T-helper 9 cell (primary cell): ENCODE measurements at places on chromosomes 6 and 20.

GRCh38 chr6:154504102-154504501 is 6.4 kb downstream of the CNKSR3 start:
- no peak for DNase-seq

GRCh38 chr6:35694462-35694861 is 5.7 kb upstream of the FKBP5 start:
- no peak for DNase-seq

DNA sequence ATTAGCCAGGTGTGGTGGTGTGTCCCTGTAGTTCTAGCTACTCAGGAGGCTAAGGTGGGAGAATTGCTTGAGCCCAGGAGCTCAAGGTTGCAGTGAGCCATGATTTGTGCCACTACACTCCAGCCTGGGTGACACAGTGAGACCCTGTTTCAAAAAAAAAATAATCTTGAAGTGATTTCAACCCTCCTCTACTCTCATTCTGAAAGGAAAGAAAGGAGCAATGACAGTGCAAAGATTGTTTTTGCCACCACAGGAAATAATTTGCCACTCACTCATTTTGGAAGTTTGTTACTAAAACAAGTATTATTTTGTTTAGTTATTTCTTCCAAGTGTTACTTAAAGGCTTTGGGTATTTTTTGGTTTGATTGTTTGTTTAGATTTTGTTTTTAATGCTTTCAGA is 45.6 kb downstream of the BLTP3A start:
- DNase-seq, result no peak

DNA sequence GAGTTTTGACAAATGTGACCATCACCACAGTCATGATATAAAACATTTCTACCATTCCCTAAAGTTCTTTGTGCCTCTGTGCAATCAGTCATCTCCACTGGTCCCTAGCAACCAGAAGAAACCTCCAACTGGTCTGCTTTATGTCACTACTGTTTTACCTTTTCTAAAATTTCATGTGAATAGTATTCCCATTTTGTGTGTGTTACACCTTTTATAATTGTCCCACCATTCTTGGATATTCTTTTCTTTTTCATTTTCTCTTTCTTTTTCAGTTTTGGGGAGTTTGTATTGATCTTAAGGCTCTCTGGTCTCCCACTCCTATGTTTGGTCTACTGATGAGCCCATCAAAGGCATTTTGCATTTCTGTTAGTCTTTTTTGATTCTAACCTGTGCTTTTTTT is 95.4 kb downstream of the NCOA3 start:
- no peak for DNase-seq

- DNase-seq, result no peak
Observed at GRCh38 chr6:107656401-107656800, 166.5 kb downstream of the SOBP start.

DNA sequence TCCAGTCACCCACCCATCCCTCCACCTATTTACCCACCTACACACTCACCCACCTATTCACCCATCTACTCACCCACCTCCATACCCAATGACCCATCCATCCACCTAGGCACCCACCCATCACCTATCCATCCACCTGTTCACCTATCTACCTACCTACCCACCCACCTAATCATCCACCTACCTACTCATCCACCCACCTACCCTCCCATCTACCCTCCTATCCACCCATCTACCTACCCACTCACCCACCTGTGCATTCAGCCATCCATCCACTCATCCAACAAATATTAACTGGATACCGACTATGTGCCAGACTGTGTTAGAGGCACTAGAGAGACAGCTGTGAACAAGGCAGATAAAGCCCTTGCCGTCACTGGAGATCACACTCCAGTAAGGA is 40.3 kb downstream of the RSPO4 start:
- no peak for DNase-seq

DNA sequence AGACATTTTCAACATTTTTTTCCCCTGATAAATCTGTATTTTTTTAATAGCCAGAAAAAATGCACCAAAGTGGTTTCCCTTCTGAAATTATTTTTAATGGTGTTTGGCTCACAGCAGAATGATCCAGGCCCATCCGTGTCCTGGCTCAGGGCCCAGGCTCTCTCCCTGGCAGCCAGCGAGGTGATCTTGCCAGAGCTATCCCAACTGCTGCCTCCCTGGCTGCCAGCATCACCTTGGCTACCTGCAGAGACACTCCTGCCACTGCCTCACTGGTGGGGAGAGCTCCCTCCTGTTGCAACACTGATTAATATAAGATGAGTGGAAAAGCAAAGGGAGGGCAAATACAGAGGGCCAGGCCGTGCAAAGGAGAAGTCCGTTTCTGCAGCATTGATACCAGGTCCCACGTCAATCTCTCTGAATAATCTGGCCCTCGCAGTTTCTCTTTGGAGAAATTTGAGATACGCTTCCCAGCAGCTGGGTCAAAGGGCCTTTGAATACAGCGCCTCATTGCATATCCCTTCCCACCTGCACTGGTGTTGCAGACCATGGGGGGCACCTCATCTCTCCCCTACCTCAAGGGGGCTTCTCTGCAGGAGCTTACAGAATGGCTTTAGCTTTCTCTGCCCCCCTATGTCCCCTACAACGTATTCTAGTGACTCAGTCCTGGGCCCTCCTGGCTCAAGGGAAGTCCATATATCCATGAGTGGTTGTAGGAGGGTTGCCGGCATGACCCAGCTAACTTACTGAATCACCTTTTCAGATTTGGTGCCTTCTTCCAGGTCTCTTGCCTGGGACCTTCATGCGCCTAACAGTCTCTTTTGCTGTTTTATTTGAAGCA is 12.8 kb upstream of the DSTN start:
- no peak for DNase-seq

GRCh38 chr6:108652375-108652774 is 91.7 kb downstream of the FOXO3 start:
- DNase-seq, result no peak

- DNase-seq, result no peak
Observed at GRCh38 chr6:23396949-23397348, 729.1 kb upstream of the NRSN1 start.

GRCh38 chr20:50005471-50005981 is 22.7 kb downstream of the SNAI1 start:
- no peak for DNase-seq

DNA sequence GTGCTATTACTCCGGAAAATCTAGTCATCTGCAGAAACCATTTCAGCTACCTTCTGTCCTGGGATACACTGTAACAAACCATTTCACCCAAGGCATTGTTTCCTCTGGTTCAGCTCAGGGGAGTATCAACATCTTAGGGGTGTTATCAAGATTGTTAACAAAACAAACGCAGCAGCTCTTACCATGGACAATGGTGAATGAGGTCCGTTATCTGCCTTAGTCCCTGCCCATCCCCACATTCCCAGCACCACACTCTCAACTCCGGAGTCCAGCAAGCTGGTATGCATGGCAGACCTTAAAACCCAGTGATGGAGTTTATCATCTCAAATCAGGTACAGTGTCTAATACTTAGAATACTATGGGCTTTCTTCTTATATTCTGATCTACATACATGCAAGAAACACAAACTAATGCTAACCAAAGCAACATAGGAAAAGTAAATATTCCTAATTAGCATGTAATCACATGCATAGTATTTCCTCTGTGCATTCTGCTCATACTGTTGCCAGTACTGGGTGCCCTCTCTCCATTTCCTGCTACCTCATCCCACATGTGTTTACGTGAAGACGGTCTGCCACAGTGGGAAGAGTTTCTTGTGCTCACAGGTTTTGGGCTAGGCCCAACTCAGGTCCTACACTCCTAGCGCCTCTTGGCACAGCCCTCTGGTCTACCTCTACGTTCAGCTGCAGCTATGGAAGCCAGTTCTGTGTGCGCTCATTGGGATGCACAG is 123.9 kb downstream of the DTNBP1 start:
- no peak for DNase-seq

DNA sequence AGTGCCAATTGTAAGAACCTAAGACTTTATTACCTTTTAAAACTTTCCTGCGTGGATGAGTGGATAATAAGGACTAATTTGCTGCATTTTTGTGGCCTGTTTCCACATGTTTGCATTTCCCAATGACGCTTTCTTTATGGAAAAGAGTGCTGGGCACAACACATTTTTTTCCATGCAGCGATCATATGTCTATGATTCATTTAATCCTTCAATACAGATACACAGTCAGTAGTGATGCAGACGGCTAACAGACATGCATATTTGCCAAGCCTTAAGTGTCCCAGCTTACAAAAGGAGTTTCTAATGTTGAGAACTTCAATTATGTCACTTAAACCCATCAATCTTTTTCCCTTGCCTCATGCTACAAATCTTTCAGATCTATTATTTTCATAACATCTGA is 239.8 kb upstream of the PREP start:
- no peak for DNase-seq

DNA sequence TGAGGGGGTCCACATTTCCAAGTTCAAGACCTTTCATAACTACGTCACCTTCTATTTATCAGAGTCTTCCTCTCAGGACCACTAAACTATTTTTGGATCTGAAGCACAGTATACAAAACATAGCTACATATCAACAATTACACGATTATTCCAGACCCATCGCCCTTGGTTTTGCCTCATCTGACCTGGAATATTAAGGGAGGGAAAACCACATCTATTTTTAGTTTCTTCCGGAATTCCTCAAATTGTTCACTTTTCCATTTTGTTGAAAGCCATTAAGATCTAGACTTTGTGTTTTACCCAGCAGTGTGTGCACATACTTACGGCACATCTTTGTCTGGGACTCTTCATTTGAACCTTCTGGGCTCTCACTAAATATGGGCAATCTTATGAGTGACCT is 12.0 kb upstream of the ADGRF5 start:
- DNase-seq, result no peak

DNA sequence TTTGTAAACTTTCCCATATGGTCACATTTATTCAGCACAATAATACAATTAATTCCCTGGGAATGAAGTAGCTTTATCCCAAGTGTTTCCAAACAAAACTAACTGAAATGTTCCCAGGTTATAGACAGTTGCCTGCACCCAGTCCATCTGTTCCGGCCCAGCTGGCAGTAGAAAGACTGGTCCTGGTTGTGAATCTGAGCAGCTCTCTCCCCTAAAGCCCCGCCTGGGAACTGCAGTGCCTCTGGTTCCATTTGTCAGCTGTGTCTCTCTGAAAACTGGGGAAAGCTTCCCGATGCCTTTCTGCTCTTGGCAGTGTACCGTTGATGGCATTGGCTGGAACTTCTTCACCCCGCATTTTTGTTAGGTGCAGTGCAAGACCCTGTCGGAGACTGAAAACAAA is 8.7 kb downstream of the MTHFD1L start:
- no peak for DNase-seq

DNA sequence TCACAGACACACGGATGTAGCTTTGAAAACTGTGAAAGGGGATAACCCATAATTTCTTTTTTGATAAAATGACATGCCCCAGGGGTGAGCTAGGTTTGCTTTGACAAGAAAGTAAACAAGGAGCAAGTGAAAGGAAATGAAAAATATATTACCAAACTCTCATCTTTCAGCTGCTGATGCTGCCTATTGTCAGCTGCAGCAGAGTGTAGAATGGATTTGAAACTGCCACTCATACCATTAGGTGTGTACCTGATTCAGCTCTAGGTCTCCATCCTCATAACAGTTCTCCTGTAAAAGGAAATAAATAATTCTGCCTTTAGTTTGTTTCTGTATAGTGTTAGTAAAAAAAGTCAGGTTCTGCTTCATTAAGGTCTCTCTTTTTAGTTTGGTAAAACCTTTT is 415.1 kb upstream of the MARCKS start:
- DNase-seq, result no peak

- no peak for DNase-seq
Observed at GRCh38 chr6:90368601-90369000, 72.0 kb upstream of the BACH2 start.

GRCh38 chr20:59933296-59933848 is at the start of gene SYCP2:
TSS of gene SYCP2 (minus strand) at chr20:59933637. CDS start at chr20:59922413, 11,224 bp downstream.
- peak; percentile 48 for DNase-seq

DNA sequence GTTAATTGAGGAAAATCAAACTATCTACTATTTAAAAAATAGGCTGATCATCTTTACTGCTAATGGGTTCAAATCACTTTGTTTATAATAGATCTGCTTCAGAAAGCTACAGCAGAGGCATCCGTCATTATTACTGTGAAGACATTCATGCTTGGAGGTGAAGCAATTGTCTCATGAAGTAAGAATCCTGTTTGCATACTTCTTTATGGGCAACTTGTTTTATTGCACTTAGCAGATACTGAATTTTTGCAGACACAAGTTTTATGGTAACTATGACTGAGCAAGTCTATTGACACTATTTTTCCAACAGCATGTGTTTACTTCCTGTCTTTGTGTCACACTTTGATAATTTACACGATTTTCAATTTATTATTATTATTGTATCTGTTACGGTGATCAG is 573.9 kb downstream of the RFPL4B start:
- no peak for DNase-seq

DNA sequence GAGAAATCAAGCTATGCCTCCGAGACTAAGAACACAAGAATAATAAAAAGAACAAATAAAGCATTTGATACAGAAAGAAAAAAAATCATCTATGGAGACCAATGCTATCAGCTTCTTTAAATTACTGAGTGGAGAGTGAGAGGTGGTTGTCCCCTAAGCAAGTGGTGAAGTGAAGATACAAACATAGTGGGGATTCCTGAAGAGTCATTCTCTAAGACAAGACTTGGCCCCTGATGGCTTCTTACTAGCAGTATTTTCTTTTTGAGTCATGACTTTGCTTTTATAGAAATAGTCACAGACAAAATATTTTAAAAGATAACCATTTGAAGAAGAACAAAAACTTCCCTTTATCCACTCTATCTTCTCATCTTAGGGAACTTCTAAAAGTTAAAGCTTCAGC is 261.4 kb upstream of the PRDM1 start:
- no peak for DNase-seq

DNA sequence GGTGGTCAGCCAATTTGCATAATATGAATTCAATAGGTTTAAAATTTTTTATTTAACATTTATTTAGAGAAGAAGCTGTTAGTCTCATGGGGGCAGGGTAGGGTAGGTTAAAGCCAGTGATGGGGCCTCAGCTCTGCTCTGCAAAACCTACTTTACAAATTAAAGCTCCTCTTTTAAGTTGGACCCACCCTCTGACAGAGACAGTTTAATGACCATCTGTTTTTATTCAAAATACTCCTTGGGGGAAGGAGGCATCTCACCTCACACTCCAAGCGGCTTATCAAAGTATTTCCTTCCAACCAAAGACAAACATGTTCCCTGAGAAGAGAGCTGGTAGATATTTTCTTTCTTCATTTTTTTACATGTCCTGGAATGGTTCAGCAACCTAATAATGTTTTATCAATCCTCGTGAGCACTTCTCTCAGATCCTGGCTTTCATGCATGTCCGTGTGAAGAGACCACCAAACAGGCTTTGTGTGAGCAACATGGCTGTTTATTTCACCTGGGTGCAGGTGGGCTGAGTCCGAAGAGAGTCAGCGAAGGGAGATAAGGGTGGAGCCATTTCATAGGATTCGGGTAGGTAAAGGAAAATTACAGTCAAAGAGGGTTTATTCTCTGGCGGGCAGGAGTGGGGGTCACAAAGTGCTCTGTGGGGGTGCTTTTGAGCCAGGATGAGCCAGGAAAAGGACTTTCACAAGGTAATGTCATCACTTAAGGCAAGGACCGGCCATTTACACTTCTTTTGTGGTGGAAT is 184.7 kb downstream of the GJA1 start:
- DNase-seq, result no peak

DNA sequence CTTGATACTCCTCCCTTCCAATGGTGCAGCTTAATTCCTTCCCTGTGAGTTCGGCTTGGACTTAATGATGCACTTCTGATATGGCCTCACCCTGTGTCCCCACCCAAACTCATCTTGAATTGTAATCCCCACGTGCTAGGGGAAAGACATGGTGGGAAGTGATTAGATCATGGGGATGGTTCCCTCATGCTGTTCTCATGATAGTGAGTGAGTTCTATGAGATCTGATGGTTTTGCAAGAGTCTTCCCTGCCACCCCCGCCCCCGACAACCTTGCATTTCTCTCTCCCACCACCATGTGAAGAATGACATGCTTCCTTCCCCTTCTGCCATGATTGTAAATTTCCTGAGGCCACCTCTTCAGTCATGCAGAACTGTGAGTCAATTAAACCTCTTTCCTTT is 50.3 kb upstream of the HLA-G start:
- no peak for DNase-seq
